Activated naive CD8-positive, alpha-beta T cell treated with anti-CD3 and anti-CD28 coated beads, Interleukin-2, amount 10 ng/mL, durations not matched to agents 7 days and 5 days (primary cell): ENCODE measurements at places on chromosomes 1 and 21.

GRCh38 chr1:244050835-244051444 is at the start of gene ZBTB18:
Gene ZBTB18 (plus strand): TSS chr1:244051283. CDS start chr1:244051432, 149 bp downstream.
- DNase-seq: no peak

GRCh38 chr1:155976913-155977689 is 1.2 kb downstream of the ARHGEF2 start:
- DNase-seq: no peak

GRCh38 chr1:99228153-99228552 is 36.1 kb upstream of the PLPPR4 start:
- no peak for DNase-seq

- no peak for DNase-seq
Measured at GRCh38 chr1:85448358-85448757, 16.6 kb downstream of the DDAH1 start.

GRCh38 chr1:29576510-29576909 is 340.2 kb downstream of the PTPRU start:
- no peak for DNase-seq

DNA sequence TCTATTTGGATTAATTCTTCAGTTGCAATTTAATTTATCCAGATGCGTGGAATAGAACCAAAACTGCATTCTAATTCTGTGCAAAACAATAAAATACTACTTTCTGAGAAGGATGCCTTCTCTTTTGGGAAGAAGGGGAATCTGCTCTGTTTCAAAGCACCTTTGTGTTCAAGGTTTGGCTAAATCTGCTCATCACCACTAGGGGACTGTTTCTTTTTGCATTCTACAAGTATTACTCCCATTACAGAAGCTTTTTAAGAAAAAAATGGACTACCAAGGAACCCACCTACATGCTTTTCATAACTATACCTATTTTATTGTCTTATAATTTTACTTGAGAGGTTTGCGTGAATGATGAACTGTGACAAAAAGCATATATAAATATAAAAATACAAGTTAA is 18.2 kb downstream of the MRPS6 start:
- DNase-seq: no peak

DNA sequence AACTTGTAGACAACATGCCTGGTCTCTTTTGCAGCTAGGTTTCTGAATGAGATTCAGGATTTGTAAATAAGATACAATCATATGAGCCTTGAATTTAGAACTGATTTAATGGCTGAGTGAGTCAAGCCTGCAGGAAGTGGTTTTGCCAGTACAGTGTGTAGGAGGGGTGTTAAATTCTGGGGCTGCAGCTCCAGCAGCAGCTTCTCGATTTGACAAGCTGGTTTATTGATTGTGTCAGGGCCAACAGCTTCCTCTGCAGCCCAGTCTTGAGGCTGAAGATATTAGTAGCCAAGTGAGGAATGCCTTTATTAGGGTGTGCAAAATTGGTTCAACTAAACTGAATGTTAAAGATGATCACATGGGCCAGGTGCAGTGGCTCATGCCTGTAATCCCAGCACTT is 11.5 kb upstream of the PLA2G5 start:
- DNase-seq: no peak

DNA sequence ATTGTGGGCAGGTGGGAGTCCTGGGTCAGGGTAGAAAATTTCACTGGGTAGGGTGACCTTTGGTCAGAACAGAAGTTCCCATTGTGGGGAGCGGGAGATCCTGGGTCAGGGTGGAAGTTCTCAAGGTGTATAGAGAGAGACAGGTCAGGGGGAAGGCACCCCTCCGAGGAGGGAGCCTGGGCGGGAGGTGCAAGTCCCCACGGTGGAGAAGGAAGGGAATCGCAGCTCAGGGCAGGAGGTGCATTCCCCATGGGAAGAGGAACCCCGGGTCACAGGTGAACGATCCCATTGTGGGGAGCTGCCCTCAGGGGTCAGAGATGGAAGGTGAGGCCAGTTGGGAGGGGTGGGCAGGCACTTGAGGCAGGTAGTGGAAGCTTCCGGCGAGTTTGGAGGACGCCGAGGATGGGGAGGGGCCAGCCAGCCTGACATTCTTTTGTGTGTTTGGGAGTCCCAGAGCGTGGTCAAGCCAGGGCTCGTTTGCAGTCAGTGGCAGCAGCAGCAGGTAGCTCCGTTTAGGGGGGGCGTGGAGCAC is 637 bp downstream of the LYPLA2 start:
- peak; percentile 56 for DNase-seq

- DNase-seq: no peak
Measured at GRCh38 chr1:215637041-215637573, 70.0 kb downstream of the KCTD3 start.

GRCh38 chr21:32351428-32351827 is 41.4 kb downstream of the URB1 start:
- DNase-seq: no peak

- no peak for DNase-seq
Measured at GRCh38 chr1:81142099-81142826, 658.5 kb upstream of the ADGRL2 start.

DNA sequence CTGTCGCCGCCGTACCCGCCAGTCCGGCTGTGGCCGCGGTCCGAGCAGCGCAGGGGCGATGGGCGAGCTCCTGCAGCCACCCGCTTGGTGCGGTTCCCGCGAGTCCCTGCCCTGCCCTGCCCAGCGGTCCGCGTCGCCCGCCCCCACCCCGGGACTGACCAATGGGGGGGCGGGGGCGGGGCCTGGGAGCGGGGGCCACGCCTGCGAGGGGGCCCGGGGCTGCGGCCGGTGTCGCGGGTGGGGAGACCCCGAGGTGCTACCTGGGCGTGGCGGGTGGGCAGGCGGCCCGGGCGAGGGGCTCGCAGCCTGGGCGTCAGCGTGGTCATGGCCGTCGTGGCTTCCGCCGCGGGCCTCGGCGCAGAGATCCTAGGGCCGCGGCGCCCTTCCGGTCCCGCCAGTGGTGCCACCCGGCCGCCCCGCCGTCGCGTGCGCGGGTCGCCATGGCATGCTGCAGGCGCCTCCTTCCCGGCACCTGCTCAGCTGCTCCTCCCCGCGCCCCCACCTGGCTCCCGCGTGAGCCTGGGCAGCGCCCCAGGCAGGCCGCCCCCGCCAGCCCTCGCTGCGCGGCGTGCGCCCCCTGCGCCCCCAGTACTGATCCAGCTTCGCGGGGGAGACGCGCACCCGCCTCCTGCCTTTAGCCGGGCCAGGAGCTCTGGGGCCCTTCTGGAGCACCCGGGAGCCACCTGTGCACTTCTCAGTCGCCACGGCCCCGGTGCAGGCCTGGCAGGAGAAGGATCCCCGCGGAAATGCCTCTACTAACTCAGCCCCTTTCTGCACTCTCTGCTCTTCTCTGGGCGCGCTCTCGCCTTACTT is at the start of gene BMP8B:
BMP8B (minus strand) TSS at position 108 of the 813 bp plus-strand sequence. CDS start 380 bp downstream, outside the sequence.
- DNase-seq: peak; percentile 69

GRCh38 chr1:234246638-234247116 is 126.6 kb upstream of the COA6 start:
- DNase-seq: no peak

GRCh38 chr1:228850141-228851100 is 115.1 kb downstream of the RHOU start:
- DNase-seq: no peak

DNA sequence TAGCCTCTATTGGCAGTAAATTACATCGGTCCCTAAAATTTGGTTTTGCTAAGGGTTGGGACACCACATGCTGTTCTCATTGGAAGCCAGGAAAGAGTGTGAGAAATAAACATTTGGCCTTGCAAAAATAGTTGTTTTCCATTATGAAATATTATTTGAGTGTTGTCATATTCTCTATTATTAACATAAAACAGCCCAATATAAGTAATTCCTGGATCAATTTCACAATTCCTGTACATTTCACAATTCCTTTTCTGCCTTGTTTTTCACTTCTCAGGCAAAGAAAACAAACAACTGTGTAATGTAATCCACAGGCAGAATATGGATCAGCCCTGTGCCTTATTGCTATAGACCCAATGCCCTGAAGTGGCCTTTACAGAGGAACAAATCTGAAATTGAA is 40.5 kb downstream of the C1orf87 start:
- DNase-seq: no peak

GRCh38 chr1:224380003-224380402 is 23.3 kb downstream of the CNIH4 start:
- DNase-seq: no peak

DNA sequence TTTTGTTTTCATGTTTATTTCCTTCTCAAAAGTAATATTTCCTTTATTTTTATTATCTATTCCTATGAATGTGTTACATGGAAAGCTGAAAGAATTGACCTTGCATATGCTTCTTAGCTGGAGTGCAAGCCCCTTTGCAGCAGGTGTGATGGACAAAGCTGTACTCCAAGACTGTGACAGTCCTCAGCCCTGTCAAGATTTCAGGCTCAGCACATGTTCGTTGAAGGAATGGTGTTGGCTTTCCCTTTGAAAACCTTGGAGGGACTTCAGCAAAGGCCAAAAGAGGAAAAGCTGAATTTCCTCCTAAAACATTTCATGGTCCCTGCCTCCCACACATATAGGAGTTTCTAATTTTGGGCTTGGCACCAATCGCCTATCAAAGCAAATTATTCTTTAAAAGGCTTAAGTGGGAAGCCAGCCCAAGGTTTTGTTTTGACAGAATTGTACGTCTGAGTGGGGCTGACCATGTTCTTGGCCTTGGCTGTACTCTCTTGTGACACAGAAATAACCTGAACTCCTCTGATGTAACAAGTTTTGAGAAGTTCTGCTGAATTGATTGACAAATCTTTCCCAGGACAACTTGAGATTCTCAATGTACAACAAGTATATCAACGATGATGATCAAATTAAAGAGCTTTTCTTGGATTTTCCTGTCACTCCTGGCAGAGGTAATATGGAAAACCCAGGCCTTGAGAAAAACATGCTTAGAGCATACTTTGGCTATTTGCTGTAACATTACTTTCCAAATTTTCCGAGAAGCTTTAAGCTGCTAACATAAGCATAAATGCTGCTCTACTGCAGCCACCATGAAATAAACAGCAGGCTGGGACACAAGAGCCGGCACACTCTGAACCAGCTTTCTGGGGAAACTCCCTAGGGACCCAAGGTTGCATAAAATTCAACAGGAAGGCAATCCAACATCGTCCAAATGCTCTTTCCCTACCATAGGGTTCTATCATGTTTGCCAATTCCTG is 135.7 kb upstream of the ZNF648 start:
- no peak for DNase-seq
